Common myeloid progenitor, CD34-positive (primary cell): ENCODE measurements at places on chromosomes 12 and 14.
A peak's percentile ranks its signal among the peaks of the same experiment; 100 is the strongest.

- no peaks in the 10 kb centered on the region for H3K27me3 ChIP-seq
- no peak for DNase-seq
- H3K4me1 ChIP-seq, result no peaks in the 10 kb centered on the region
- H3K4me3 ChIP-seq, result no peak overlapping the region
These were observed 550.8 kb upstream of the TMEM132C start for GRCh38 chr12:127716166-127716565.

DNA sequence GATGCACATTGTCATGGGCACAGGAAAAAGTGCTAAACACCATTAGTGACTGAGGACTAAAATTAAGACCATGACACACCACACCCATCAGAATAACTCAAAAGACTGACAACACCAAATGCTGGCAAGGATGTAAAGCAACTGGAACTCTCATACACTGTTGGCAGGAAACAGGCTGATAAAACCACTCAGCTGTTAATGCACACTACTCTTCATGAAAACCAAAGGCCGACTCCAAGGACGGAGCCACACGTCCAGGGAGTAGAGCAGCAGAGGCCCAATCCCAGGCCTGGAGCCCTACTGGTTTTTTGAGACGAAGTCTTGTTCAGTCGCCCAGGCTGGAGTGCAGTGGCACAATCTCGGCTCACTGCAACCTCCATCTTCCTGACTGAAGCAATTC, 6.4 kb downstream of the RAD52 start:
- no peak for DNase-seq
- peaks cover 9% of the 10 kb centered on the region for H3K4me1 ChIP-seq
- peaks cover 5% of the 10 kb centered on the region for H3K36me3 ChIP-seq
- H3K27ac ChIP-seq, result no peak overlapping the region

DNA sequence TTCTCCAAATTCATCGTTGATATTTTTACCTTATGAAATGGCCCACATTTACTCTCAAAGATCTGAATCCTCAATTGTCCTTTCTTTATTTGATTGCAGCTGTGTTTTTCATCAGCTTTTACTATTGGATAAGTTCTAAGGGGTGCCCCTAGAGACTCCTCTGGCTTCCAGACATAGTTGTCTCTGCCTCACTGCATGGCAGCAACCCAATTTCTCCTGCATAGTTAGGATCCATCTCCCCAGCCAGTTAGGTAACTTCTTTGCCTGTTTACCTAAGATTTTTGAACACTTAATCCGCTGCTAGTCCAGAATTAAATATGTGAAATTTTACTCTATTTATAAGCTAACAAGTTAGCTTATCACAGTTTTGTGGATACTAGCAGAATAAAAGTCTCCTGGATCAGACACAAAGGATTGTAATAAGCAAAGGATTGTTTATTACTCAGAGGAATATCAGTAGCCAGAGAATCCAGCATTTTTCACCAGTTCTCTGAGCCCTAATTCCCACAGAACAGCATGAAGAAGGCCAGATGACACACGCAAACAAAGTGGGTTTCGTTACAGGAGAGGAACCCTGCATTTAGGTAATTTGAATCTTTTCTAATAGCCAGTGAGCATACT, 101.1 kb downstream of the BBS10 start:
- no peaks in the 10 kb centered on the region for H3K36me3 ChIP-seq
- H3K27ac ChIP-seq, result no peak overlapping the region
- no peaks in the 10 kb centered on the region for H3K4me1 ChIP-seq
- no peak for DNase-seq
- no peak overlapping the region for H3K4me3 ChIP-seq

DNA sequence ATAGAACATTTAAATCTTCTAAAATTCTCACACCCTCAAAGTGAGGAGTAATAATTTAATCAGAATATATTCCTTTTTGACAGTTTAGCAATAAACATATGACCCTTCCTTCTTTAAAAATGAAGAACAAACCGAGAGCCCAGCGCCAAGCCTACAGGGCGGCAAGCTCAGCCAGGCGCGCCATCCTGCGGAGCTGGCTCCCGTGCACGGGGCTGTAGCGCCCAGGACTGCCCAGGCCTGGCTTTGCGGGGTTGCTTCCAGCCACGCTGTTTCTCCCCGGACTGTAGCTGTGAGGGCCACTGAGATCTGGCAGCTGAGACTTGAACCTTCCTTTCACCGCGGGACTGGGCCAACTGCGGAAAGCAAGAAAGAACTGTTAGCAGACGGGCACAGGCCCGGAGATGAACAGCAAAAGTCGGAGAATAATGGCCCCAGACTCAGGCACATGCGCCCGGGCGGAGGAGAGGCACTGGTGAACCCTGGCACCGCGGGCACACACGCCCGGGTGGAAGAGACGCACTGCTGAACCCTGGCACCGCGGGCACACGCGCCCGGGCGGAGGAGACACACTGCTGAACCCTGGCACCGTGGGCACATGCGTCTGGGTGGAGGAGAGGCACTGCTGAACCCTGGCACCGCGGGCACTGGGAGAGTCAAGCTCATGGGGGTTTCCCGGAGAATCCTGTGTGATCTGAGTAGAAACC, 16.6 kb downstream of the PGAM5 start:
- no peaks in the 10 kb centered on the region for H3K27me3 ChIP-seq
- H3K27ac ChIP-seq, result no peak overlapping the region
- no peak for DNase-seq
- peaks cover 46% of the 10 kb centered on the region for H3K36me3 ChIP-seq
- H3K4me3 ChIP-seq, result no peak overlapping the region
- no peaks in the 10 kb centered on the region for H3K4me1 ChIP-seq

GRCh38 chr12:107331912-107332311, 238.6 kb upstream of the CRY1 start:
- H3K4me3 ChIP-seq, result no peak overlapping the region
- no peak for DNase-seq
- H3K27me3 ChIP-seq, result no peaks in the 10 kb centered on the region
- no peaks in the 10 kb centered on the region for H3K36me3 ChIP-seq
- no peak overlapping the region for H3K27ac ChIP-seq
- peaks cover 4% of the 10 kb centered on the region for H3K4me1 ChIP-seq

DNA sequence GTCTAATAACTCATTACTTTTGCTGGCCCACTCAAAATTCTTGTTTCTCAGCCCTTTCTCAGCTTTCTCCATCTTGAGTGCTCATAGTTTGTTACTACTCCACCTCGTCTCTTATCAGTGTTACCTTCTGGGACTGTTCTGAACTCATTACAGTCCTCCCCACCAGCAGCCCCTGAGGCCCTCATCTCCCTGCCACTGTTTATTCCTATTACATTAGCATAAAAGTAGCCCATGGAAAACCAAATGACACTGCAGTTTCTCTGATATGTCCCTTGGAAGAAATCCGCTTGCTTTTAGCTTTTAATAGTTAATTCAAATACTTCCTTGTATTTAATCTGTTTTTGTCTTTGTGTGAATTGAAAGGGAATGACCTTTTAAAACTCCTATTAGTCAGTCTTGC, 7.6 kb downstream of the AKAP6 start:
- no peaks in the 10 kb centered on the region for H3K27me3 ChIP-seq
- H3K27ac ChIP-seq, result no peak overlapping the region
- no peaks in the 10 kb centered on the region for H3K36me3 ChIP-seq
- no peak overlapping the region for H3K4me3 ChIP-seq

DNA sequence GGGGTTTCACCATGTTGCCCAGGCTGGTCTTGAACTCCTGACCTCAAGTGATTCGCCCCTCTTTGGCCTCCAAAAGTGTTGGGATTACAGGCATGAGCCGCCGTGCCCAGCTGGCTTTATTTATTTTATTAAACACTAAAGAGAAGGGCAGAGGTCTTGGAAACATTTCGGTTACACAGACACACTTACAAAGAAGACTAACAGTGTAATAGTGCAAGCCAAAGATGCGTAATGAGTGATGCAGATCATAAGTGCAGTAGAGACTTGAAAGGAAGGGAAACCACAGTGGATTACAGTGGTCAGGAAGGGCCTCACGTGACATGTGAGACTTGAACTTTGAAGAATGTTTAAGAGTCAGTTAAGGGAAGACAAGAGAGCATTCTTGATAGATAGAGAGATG, 33.9 kb upstream of the CDK17 start:
- H3K4me1 ChIP-seq, result peaks cover 6% of the 10 kb centered on the region
- H3K4me3 ChIP-seq, result no peak overlapping the region
- no peak overlapping the region for H3K27ac ChIP-seq
- no peaks in the 10 kb centered on the region for H3K27me3 ChIP-seq
- peak; percentile 52 for DNase-seq

- no peaks in the 10 kb centered on the region for H3K4me1 ChIP-seq
- no peaks in the 10 kb centered on the region for H3K36me3 ChIP-seq
- H3K27me3 ChIP-seq, result no peaks in the 10 kb centered on the region
- DNase-seq, result no peak
These were observed 235.4 kb downstream of the FSCB start for GRCh38 chr14:44271637-44272036.

DNA sequence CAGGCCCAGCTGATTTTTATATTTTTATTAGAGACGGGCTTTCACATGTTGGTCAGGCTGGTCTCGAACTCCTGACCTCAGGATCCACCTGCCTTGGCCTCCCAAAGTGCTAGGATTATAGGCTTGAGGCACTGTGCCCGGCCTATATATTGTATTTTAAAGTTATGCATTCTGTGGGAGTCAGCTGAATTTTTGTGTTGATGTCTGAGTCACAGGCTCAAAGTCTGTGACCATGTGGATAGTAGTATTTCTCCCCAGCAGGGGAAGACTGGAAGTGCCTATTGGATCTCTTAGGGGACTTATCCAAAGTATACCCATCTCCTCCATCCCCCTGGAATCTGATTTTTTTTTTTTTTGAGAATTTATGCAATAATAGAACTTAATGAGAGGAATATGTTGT, 43.8 kb upstream of the ATF1 start:
- no peak overlapping the region for H3K4me3 ChIP-seq
- no peaks in the 10 kb centered on the region for H3K27me3 ChIP-seq
- no peaks in the 10 kb centered on the region for H3K4me1 ChIP-seq

- H3K27ac ChIP-seq, result no peak overlapping the region
- no peak for DNase-seq
- no peaks in the 10 kb centered on the region for H3K36me3 ChIP-seq
- H3K4me1 ChIP-seq, result no peaks in the 10 kb centered on the region
- H3K4me3 ChIP-seq, result no peak overlapping the region
These were observed 82.3 kb downstream of the KCNMB4 start for GRCh38 chr12:70448371-70448770.

DNA sequence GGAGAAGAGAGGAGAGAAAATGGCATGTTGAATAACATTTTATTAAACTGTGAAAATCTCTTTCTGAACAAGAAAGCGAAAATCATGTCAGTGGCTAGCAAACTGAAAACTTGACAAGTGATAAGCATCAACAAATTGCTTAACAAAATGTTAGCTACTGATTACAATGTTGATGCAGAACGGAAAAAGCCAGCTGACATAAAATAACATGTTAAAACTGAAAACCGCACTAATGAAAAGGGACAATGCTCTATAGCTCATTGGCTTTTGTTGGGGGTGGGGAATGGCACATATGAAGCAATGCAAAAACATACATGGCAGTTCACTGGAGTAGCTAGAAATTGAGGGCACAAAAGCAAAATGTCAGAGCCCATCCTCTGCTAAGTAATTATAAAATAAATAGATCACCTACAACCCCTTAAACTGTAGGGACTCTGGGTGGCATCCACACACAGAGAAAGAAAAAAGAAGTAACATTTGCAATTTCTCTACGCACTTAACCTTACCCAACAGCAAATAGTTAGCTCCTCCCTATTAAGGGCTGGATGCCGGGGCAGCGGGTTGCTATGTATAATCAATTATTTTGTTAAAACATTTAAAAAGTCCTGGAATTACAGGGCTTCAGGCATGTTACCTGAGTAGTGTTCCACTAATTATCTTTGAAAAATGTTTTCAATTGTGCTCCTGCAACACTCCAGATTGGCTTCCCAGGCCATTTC, 129.2 kb upstream of the USP15 start:
- H3K27me3 ChIP-seq, result no peaks in the 10 kb centered on the region
- H3K27ac ChIP-seq, result peak overlapping the region; percentile 61
- H3K4me1 ChIP-seq, result no peaks in the 10 kb centered on the region

GRCh38 chr12:12952036-12952435, at the start of gene GPRC5D:
Gene GPRC5D, minus strand, starts transcription at chr12:12952170. Its CDS starts 1,786 bp downstream, at chr12:12950384.
- no peak within 1 kb of the TSS for H3K27ac ChIP-seq
- H3K4me3 ChIP-seq, result no peak within 1 kb of the TSS
- H3K4me1 ChIP-seq, result no peaks in the 10 kb centered on the region
- H3K27me3 ChIP-seq, result no peaks in the 10 kb centered on the region
- DNase-seq, result no peak

- DNase-seq, result no peak
- H3K36me3 ChIP-seq, result no peaks in the 10 kb centered on the region
- H3K4me1 ChIP-seq, result no peaks in the 10 kb centered on the region
- no peak overlapping the region for H3K27ac ChIP-seq
- no peaks in the 10 kb centered on the region for H3K27me3 ChIP-seq
These were observed 82.0 kb upstream of the EEA1 start for GRCh38 chr12:93011100-93011499.

DNA sequence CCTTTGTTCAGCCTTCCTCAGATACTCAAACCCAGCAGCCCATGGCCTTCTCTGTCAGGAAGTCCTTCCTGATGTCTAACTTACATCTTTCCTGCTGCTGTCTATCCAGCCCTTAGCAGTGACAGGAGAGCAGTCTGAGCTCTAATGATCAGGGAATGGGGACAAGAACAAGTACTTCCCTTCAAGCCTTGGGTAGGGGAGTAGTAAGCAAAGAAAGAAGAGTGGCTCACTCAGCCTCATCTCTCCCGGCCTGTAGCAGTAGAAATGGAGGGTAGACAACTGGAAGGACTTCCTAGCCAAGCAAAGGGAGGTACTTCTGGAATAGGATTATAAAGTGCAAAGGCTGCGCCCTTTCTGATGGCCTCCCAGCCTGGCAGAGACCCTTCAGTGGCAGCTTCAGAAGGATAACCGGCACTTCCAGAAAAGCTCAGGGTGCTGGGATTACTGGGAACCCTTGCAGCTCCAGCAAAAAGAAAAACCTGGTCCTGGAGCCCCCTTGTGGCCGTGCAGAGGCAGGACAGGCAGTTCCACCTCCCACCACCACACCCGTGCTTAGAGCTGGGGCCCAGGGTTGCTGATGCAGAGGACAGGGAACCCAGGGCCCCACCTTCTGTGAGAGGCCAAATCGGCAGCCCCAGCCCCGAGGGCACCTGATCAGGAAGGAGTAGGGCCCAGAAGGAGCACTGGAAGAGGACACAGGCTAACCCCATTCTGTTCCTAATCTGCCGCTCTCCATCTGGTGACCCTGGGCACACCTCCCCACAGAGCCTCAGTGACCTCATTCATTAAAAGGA, 12.4 kb upstream of the SMUG1 start:
- no peak overlapping the region for H3K27ac ChIP-seq
- H3K27me3 ChIP-seq, result peaks cover 78% of the 10 kb centered on the region
- H3K36me3 ChIP-seq, result no peaks in the 10 kb centered on the region
- DNase-seq, result peak; percentile 70
- H3K4me1 ChIP-seq, result peaks cover 8% of the 10 kb centered on the region

GRCh38 chr12:8482571-8483061, 26.9 kb downstream of the CLEC6A start:
- H3K27ac ChIP-seq, result no peak overlapping the region
- no peaks in the 10 kb centered on the region for H3K4me1 ChIP-seq
- no peak overlapping the region for H3K4me3 ChIP-seq
